Activated T-helper 9 cell treated with anti-CD3 and anti-CD28 coated beads, Interleukin-2, amount 50 U/mL, for 16 hours (primary cell): ENCODE measurements at places on chromosomes 7 and 10.

DNA sequence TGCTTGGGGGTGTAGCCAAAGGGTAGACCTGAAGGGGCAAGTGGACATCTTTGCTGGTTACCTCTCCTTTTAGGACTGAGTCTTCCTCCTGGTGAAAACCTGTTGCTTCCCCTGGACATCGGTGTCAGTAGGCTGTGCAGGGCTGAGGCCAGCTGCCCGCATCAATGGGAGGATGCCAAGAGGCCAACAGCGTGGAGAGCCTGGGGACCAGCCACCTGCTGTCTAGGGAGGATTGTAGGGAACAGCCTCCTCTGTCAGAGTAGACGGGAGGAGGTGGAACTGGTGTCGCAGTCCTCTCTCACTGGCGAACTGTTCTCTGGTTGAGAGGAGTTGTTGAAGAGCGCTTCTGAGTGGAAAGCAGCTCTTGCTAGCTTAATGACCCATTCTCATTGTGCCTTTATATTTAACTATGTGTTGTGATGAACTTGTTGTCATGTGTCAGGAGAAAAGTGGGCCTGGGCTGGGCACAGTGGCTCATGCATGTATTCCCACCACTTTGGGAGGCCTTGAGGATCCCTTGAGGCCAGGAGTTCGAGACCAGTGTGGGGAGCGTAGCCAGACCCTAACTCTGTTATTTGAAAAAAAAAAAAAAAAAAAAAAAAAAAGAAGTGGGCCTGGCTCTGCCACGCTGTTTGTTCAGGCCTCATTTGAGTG is 1.8 kb downstream of the SUFU start:
- no peak for DNase-seq

DNA sequence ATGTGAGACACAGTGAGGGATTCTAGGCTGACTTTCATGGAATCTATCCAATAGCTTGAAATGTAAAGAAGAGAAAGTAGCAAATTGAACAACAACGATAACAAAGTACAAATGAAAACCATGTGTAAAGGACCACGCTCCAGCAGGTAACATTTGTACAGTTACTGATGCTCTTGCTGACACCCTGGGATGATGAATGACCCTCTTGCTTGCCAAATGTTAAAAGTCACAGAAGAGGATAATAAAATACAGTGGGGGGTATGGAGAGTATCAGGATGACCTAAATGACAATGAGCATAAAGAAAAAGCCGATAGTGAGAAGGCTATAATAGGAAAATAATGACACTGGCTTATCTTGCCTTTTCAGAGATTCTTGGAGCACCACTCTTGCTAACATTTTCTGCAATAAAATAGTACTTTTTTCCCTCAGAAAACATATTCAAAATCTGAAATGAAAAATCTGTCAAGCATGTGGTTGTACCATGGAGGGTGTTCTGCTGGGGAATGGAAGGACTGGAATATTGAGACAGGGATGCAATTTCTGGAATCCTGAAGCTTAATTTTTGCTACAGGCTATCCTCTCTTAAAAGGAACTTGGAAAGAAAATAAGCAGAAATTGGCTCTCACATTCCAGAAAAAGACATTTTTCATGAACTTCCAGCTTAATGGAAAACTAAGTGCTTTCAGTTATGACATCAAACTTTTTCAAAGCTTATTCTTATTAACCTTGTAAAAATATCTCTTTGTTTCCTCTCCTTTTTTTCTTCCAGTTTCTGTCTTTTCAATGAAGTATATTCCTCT is 303.2 kb upstream of the GHITM start:
- no peak for DNase-seq

DNA sequence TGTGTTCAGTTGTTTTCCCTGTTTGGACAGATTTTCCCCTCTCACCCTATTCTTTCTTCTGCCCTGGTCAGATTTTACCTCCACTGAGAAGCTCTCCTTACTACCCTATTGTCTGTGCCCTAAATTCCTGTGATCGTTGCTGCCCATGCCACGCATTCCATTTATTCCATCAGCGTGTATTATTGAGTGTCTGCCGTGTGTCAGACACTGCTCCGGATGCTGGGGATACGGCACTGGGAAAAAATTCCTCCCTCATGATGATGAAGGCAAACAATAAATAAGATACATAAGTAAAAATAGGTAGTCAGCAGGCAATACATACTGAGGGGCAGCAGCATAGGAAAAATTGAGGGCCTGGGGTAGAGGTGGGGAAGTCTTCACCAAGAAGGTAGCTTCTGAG is 86.8 kb downstream of the FANK1 start:
- no peak for DNase-seq

DNA sequence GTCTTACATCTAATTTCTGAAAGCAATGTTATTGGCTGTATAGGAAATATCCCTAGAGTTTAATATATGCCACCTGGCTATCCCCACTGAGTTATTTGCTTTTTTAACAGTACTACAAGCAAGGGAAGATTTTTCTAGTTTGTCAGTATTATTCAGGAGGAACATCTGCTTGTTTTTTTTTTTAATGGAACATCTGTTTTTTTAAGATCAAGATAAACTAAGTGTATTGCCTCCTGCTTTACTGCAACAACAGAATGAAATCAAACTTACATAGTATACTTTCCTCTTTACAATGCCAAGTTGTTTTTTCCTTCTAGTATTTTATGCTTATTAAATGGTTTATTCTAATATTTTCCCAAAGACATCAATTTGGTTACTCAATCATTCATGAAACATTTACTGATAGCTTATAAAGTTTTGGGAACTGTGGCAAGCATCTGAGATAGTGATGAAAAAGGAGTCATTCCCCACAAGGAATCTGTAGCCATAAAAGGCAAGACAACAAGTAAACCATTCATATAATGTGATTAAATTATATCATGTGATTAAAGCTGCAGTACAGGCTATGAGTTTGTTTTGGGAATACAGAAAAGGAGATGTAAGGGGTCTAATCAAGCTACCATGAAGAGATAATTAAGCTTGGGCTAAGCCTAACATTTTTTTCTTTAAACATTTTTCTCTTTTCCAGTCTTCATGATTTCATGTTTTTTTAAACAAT is 17.4 kb downstream of the MTPN start:
- no peak for DNase-seq

- DNase-seq: no peak
Measured at GRCh38 chr7:36096460-36097095, 56.5 kb upstream of the EEPD1 start.

- no peak for DNase-seq
Measured at GRCh38 chr7:100964630-100965029, 4.7 kb upstream of the MUC12 start.

DNA sequence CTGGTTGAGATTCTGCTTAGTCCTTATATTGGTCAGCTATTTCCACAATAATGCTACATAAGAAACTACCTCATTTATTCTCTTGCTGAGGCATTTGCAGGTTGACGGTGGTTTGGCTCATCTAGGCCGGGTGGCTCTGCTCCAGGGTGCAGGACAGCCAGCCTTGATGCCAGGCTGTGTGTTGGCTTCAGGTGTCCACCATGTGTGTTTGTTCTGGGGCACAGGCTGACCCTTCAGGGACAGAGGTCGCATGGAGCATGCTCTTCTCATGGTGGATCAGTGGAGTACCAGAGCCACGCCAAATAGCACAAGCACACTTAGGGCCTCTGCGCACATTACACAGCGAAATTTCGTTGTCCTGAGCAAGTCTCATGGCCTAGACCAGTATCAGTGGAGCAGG is 249.9 kb downstream of the LRMDA start:
- DNase-seq: no peak

DNA sequence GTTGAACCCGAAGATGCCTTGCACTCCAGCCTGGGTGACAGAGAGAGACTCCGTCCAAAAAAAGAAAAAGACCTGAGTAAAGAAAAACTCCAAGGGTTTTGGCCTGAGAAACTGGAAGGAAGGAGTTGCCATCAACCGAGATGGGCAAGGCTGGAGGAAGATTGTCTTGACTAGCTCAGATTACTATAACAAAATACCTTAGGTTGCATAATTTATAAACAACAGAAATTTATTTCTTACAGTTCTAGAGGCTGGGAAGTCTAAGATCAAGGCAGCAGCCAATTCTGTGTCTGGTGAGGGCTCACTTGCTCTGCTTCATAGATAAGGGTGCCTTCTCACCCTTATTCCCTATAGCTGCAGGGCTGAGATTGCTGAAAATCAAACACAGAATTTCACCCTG is 91.2 kb downstream of the CUL2 start:
- DNase-seq: no peak

DNA sequence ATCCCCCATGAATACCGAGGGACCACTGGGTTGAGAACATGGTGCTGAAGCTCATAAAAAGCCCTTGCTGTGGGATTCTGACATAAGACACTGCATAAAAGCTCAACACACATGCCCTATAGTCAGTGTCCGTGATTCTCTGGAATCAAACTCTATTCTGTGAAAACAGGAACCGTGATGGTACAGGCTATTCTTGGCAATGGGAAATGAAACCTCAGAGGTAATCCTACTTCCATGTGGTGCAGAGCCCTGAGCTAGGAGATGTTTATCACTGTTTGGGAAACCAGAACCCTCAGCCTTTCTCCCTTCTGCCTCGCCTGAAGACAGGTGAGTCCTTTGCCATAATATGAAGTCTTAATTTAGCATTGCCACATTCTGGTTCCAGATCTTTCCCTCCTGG is 80.8 kb upstream of the PRSS1 start:
- DNase-seq: no peak

DNA sequence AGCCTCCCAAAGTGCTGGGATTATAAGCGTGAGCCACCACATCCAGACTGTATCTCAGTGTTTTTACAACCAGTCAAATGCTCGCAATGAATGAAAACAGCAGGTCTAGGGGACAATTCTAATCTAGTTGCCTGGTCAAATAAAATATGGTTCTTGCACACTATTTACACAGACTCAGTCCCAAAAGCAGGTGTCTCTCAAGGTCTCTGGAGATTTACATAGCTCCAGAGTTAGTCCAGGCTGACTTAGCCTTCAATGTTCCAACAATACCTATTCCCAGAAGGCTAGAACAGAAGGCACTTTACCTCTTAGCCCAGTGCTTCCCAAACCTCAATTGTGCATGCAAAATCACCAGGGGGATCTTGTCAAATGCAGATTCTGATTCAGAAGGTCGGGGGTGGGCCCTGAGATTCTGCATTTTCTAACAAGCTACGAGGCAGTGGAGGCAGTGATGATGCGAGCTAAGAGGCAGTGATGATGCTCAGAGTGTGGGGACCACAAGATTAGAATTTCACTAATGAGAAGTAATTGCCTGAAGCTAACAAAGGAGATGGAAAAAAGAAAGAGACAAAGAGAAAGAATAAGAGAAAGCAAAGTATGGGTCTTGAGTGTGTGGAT is 6.4 kb downstream of the KIAA1549 start:
- DNase-seq: no peak

DNA sequence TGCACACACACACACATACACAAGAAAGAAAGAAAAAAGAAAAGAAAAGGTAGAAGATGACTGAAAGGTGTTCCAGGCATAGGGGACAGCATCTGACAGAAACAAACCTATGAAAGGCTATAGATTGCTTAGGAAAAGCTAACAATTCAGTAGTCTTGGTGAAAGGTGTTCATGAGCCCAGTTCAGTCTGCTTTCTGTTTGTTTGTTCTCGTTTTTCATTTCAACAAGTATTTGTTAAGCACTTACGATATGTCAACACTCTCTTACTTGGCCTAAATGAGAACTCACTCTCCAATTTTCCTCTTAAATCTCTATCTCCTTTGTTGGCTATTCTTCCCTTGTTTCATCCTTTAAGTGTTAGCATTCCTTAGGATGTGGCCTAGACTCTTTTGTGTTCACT is 133.2 kb downstream of the GRM8 start:
- DNase-seq: no peak

- DNase-seq: no peak
Measured at GRCh38 chr7:101983147-101983811, 165.9 kb downstream of the CUX1 start.

DNA sequence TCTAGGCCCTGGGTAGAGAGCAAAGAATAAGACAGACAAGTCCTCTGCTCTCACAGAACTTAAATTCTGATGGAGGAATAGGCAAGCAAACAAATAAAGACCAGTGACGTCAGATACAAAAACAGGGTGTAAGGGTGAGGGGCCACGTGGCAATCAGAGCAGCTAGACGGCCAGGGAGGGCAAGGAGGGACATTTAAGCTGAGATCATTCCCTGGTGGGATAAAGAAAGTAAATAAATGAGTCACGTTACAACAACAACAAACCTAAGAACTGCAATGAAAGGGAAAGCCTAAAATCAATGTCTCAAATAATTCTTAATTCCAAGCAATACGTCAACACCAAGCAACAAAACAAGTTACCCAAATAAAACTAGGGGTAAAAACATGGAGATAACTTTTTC is 21.8 kb downstream of the STN1 start:
- DNase-seq: no peak

DNA sequence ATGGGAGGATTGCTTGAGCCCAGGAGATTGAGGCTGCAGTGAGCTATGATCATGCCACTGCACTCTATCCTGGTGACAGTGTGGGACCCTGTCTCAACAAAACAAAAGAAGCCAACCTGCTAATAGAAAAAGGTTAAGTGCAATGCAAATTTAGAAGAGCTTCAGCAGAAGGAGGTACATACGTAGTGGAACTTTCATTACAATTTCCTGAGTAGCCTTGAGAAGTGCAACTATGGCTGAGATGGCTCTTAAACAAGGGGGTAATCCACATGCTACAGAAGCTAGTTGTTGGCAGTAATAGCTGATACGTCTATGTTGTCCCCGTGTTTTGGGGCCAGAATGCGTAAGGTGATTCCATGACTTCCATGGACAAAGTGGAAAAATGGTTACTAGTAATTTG is 10.7 kb upstream of the NT5C3A start:
- no peak for DNase-seq

DNA sequence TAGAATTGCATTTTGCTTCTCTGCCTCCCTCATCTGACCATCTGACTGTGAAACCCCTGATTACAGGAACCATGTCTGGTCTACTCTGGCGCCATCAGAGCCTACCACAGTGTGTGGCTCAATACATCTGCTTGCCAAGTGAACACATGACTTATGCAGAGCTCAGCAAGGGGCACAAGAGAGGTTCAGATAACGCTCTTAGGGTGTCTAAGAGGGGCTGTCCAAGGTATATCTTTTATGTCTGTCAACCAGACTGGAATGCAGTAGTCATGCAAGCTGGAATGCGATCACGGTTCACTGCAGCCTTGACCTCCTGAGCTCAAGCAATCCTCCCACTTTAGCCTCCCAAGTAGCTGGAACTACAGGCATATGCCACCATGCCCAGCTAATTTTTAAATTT is 10.3 kb upstream of the RRP12 start:
- no peak for DNase-seq

- no peak for DNase-seq
Measured at GRCh38 chr7:56099653-56100052, 6.6 kb downstream of the CHCHD2 start.

- DNase-seq: no peak
Measured at GRCh38 chr7:4216016-4216415, 466.1 kb upstream of the FOXK1 start.

DNA sequence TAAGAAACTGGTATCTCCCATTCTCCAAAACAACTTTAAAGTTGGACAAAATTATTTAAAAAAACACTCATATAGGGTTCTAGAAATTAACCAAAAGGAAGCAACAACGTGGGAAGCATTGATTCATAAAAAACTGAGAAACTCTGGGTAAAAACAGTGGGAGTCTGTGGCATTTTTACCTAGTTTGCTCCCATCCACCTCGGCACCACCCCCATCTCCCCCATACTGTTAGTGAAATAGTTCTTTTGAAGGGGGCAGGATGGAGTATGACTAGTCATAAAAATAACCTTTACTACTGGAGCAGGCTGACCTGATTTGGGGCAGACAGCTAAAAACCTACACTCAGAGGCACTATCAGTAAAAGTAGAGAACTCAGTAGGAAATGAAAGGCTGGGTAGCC is 123.2 kb downstream of the AVL9 start:
- no peak for DNase-seq
